ENCODE measurements at places on chromosomes 2 and 18.

- DNase-seq: peak; percentile 70
Observed at GRCh38 chr2:84022810-84023431, 436.2 kb downstream of the SUCLG1 start.

DNA sequence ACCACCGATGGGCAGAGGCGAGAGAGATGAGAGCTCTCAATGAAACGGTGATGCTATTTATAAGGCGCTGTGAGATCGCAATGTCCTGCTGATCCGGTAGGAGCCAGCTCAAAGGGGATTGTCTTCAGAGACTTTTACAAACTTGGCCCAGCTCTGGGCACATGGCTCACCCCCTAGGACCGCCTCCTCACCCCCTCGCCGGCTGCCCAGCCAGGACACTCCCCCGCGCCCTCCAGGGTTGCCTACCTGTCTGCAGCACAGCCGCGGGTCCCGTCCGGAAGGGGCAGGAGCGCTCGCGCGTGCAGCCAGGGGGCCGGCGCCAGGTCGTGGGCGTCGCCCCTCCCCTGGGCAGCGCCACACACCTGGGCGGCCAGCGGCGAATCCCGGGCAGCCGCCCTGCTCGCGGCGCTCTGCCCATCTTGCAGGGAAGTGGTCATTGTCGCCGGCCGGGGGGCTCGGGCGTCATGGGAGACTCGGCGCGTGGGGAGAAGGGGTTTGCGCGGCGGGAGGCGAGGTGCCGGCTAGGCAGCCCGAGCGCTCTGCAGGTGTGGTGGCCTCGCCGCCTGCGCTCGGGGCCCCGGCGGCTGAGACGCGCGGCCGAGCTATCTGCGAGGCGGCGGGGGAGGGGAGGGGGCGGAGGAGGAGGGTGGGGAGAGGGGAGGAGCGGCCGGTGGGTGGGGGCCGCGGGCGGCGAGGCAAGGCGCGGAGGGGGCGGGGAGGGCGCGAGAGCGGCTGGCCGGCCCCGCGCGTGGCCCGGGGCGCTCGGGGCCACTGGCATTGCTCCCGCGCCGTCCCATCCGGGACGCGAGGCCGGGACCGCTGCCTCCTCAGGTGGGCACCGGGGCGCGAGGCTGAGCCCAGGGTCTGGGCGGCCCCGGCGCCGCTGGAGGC lies at the start of gene GRB14:
Gene GRB14 (minus strand): TSS at position 610 of the 891 bp plus-strand sequence. CDS start 173 bp downstream, at position 437.
- DNase-seq: peak; percentile 59

DNA sequence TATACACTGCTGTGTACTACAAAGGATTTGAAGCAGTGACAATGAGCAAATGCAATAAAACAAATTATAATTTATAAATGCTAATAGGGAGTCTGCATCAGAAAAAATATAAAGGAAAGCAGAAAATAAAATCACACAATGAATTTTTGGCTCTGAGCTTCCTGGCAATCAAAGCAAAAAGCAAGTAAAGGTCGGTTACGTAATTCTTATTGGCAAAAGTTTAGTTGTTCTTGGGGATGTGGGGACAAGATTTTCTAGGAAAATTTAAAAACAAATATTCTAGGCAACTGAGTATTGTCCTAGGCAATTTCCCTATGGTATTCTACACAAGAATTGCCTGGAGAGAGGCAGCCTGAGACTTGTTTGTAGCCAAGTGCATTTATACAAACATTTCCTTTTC lies 1.8 kb downstream of the ORC2 start:
- DNase-seq: no peak

DNA sequence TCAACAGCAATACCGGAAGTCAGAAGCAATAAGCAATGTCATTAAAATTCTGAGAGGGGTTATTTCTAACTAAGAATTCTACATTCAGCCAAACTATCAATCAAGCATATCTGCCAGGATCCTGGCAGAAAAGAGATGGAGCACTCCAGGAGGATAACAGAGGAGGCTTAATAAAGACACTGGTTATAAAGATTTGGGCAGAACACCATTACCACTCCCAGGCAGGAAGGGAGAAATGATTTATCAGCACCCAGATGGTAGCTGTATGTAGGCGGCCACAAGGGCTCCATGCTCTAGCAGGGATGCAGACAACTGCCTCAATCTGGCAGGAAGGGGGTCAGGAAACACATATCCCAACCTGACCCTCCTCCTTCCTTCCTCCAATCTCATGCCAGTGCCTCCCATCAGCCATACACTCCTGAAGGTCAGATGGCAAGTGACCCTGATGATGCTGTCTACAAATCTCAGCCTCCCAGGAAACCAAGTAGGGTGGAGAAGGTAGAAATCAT lies 20.5 kb upstream of the TNFAIP6 start:
- peak; percentile 75 for DNase-seq

GRCh38 chr2:67812682-67813081 lies 250.1 kb downstream of the C1D start:
- no peak for DNase-seq

Measured in NCI-H446 (cell line).